Adipose tissue (tissue), 3 donors: ENCODE measurements at places on chromosomes 2 and 18. TPM values are rescaled to one million over a fixed set of nuclear protein-coding genes. Genes with fewer than 3 reads are reported as not detected.

Gene IL36G
- not detected for polyA plus RNA-seq

Gene LYG2
- polyA plus RNA-seq = not detected

Gene OTOF
- polyA plus RNA-seq = 0.19 TPM

Gene CNGA3
- 0.01 TPM for polyA plus RNA-seq

Gene MALL
- 1.8 TPM for polyA plus RNA-seq

Gene COL6A3
- polyA plus RNA-seq = 47.7 TPM

Gene ALPG
- not detected for polyA plus RNA-seq

Gene PHLPP1
- polyA plus RNA-seq = 3.0 TPM

Gene ITGA6
- 14.9 TPM for polyA plus RNA-seq

Gene TCF7L1
- polyA plus RNA-seq = 2.4 TPM
